Activated T-helper 1 cell treated with anti-CD3 and anti-CD28 coated beads, Interleukin-12 subunit alpha, Interleukin-12 subunit beta, Interleukin-2, Interleukin-4 antibody, amounts not matched to agents 30 ng/mL and 10 ng/mL and 1 ng/mL, durations not matched to agents 14 hours and 24 hours and 36 hours (primary cell): ENCODE measurements at places on chromosomes 12 and 14.

- no peak for DNase-seq
These were observed 64.6 kb downstream of the BICD1 start for GRCh38 chr12:32171211-32171610.

- DNase-seq: no peak
These were observed 914.7 kb downstream of the NRXN3 start for GRCh38 chr14:79084861-79085260.

DNA sequence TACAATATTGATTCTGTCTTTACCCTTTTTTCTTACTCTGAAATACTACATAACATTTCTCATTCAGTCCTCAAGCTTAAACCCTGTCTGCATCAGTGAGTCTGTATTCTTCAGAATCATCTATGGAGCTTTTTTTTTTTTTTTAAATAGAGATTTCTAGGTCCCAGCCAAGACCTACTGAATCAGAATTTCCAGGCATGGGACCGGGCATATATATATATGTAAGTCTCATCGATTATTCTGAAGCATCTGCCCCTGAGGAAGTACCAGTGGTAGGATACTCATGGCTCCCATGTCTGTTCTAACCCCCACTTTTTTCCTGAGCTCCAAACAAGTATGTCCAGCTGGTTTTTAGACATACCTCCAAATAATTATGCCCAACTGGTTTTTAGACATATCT lies 6.1 kb downstream of the DDX47 start:
- no peak for DNase-seq

DNA sequence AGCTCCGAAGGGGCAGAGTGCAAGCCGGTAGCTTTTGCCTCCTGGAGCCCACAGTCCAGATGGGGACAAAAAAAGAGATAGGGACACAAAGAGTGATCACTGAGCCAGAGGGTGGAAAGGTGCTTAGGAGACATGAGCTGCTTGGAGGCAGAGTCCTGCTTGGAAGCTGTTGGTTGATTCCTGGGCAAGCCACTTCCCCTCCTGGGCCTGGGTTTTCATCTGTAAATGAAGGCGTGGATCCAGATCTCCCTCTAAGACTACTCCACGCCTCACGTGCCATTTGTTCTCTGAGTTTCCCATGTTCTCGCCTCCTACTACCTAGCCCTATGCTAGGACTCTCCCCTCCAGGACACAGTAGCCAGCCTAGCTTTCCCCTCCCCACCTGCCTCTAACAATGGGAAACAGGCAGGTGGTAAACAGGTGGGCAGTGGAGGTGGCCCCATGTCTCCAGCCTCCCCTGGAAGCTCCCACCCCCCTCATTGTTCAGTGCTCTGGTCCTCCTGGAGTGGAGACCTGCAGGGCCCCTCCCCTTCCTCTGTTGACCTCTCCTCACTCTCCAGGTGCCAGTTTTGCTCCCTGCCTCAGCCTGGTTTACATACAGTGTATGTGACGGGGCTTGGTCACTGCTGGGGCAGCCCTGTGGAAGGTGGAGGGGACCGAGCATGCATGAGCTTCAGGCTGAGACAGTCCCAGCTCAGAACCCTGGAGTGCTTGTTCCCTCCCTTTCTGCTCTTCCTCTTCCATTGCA lies 3.8 kb downstream of the SERPINA3 start:
- no peak for DNase-seq

GRCh38 chr14:104137297-104138097 lies 890 bp upstream of the KIF26A start:
- peak; percentile 53 for DNase-seq

- DNase-seq: no peak
These were observed 27.9 kb downstream of the BAZ2A start for GRCh38 chr12:56602239-56602638.

- DNase-seq: no peak
These were observed 7.5 kb downstream of the RESF1 start for GRCh38 chr12:31966558-31967205.

- peak; percentile 16 for DNase-seq
These were observed 19.6 kb downstream of the POMT2 start for GRCh38 chr14:77301103-77301502.

GRCh38 chr12:97530245-97530644 lies 67.6 kb downstream of the RMST start:
- no peak for DNase-seq

GRCh38 chr12:110741341-110742095 lies 1.2 kb downstream of the PPP1CC start:
- DNase-seq: peak; percentile 22

- no peak for DNase-seq
These were observed 270.5 kb downstream of the DUSP6 start for GRCh38 chr12:89081719-89082369.

DNA sequence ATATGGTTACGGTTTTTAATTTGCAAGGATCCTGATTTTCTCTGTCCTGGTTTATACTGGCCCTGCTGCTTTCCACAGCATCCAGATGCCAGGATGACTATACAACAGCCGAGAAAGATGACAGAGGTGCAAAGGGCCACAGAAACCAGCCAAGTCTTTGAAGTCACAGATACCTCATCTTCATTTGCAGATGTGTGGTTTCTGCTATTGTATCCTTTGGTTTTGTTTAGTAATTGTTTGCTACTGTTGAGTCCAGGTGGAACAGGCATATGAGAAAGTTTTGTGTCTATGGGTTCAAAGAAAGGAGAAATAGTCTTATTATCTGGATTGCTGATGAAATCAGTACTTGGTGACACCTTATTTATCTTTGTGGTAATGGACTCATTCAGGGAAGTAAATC lies 17.3 kb upstream of the KLHL42 start:
- no peak for DNase-seq

DNA sequence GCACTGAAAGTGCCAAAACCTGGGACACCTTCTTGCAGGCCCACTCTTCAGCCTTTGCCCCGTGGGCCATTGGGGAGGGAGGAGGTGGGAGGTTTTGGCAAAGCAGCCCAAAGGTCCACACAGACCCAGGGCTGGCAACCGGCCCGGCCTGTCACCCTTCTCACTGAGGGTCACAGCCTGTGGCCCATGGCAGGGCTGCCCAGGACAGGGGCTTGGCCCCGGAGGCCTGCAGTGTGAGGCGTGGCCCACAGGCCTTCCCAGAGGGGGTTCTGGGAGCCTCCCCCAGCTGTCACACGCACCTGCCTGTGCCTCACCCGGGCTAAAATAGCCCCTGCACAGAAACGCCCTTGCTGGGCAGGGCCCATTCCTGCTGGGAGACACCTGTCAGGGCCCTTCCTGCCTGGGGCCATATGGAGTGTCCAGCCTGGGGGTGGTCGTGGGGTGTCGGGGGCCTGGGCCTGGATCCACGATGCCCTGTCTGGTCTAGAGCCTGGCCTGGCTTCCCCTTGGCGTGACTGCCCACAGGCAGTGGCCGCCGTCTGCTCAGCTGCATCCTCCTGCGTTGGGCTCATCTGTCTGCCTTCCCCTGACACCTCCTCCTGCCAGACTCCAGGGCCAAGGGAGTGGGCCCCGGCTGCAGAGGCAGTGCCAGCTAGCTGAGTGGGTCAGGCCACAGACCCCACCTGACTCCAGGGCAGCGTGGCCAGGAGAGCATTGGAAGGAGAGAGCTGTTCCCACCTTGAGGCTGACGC lies 19.2 kb downstream of the PACS2 start:
- no peak for DNase-seq

GRCh38 chr12:47414511-47414910 lies 291.3 kb downstream of the RPAP3 start:
- no peak for DNase-seq

DNA sequence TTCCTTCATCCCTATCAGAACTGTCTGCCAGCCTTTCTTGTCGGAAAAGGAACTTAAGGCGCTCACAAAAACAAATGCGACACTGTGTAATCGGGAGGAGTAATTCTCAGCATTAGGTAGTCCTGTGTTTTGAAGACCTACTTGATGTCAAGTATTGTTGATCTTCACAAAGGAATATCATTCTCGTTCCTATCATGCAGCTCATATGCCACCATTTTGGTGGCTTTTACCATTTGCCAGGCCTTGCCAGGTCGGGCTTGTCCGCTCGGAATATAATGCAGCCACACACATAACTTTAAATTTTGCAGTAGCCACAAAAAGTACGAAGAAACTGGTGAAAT lies 903 bp upstream of the PPP4R3A start:
- no peak for DNase-seq

GRCh38 chr12:46832130-46832704 lies 6.4 kb upstream of the SLC38A4 start:
- DNase-seq: no peak

DNA sequence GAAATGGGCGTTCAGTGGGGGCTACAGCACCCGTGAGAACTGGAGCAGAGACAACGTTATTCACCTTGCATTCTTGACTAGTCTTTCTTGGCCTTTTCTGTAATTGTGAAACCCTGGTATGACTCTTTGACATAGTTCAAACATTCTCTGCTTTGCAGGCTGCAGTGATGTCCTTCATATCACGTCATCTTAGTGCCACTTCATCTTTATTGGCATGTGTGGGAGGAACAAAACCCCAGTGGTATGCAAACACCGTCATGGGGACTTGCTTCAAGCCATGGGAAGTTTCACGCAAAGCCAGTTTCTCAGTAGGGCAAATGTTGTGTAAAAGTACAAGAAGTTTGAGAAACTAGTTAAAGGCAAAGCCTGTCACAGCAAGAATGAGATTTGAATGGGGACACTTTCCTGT lies 20.2 kb upstream of the DUSP16 start:
- DNase-seq: peak; percentile 30

DNA sequence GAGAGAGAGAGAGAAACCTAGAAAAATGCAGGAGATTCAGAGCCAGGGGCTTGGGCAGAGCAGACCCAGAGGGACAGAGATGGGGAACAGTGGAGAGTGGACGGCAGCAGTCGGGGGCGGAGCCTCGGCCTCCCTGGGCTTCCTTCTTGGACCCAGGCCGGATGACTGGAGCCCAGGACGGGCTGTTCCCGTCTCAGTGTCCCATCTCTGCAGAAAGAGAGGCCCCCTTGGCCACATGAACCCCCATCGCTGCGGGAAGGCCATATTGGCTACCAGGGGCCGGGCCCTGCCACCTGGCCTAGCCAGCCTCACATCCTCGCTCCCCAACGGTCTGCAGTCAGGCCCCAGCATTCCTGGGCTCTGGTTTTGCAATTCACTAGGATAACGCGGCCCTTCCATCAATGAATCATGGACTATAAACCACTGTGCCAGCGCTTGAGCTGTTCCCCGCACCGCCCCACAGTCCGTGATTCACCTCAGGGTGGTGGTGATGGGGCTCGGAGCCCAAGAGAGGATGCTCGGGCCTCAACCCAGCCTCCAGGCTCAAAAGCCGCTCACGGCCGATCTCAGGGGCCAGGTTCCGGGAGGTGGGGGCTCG lies 116.5 kb downstream of the RFLNA start:
- DNase-seq: no peak

GRCh38 chr12:12839873-12840579 lies 26.9 kb downstream of the DDX47 start:
- no peak for DNase-seq

DNA sequence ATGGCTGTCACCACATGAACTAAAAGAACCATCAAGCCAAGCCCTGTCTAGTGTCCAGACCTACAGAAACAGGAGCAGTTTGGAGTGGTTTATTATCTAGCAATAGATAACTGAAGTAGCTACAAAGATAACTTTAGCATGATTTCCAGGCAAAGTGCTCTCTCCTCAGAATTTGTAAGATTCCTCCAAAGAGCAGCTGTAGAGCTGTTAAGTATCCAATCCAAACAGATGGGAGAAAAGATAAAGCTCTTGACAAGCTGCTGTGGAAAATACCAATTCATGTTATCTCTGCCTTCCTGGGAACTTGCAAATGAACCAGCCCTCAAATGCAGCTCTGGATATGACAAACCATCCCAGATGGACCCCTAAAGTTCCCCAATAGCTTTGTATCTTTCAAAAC lies 78.9 kb upstream of the RESF1 start:
- DNase-seq: no peak

GRCh38 chr12:46087916-46088439 lies 97.6 kb upstream of the SCAF11 start:
- DNase-seq: no peak

DNA sequence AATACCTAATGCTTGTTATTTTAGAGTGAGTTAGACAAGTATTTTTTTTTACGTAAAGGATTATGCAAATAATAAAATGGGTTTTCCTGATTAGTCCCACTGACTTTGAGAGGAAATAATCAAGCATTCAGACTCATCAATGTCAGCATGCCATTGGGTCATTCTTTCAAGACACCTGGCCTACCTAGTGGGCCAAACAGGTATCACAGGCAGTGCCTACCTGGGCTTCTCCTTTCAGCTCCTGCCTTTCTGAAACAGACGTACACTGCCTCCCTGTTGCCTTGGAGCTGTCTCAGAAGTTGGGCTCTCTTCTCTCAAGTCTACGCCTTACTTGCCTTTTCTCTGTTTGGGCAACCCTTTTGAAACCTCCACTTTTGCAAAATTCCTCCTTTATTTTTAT lies 545.6 kb downstream of the SNAPC1 start:
- DNase-seq: no peak

- no peak for DNase-seq
These were observed 8.5 kb upstream of the SERPINA12 start for GRCh38 chr14:94517641-94518257.

GRCh38 chr12:122834921-122835749 lies at the start of gene HIP1R:
HIP1R (plus strand) TSS chr12:122835457; CDS start chr12:122835551, 94 bp downstream.
- DNase-seq: peak; percentile 37

DNA sequence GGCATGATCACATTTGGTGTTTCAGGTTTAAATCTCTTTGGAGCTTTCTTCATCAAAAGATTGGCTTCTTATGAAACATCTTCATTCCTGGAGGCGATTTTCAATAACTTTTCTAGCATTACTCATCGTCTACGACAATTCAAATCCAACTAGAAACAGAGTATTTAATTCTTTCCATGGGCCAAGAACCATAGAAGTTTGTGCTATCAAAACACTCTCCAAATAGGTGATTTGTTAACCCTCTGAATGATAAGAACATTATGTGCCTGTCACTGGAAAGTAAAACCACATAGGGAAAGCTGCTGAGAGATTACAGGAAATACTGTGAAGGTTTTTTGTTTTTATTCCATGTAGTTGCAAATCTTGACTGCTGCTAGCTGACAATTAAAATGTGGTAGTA lies 6.9 kb upstream of the DCN start:
- DNase-seq: no peak

DNA sequence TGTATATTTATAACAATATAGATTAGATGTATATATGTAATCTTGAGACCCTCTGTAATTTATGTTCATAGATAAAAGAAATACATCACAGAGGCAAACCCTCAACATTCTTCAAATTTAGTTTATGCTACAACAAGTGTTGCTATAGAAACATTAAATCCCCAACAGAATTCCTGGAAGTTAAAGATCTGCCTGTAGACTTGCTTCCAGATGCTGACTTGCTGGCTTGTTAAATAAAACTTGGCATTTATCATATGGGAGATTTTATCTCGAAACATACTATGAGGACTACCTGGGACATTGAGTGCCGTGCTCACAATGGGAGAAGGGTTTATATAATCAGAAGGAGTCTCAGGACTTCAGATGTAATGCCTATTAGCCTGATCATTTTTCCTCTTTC lies 136.3 kb upstream of the PLXNC1 start:
- DNase-seq: no peak

DNA sequence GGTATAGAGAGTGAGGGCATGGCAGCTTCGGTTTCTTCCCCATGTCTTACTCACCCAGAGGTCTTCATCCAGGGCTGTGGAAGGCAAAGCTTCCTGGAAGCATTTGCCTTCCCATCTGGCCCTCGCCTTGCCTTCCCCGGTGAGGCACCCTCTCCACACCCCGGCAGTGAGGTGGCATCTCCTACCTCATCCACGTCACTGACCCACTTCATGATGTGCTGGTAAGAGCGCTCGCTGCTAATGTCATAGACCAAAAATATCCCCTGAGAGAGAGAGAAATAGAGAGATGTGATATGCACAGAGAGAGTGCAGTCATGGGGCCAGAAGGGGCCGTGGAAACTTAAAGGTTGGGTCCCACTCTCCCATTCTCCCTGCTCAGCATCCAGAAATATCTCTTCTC lies 8.3 kb upstream of the GPX2 start:
- no peak for DNase-seq
